CD4-positive, alpha-beta T cell (primary cell): ENCODE measurements at places on chromosomes 2 and 18.

DNA sequence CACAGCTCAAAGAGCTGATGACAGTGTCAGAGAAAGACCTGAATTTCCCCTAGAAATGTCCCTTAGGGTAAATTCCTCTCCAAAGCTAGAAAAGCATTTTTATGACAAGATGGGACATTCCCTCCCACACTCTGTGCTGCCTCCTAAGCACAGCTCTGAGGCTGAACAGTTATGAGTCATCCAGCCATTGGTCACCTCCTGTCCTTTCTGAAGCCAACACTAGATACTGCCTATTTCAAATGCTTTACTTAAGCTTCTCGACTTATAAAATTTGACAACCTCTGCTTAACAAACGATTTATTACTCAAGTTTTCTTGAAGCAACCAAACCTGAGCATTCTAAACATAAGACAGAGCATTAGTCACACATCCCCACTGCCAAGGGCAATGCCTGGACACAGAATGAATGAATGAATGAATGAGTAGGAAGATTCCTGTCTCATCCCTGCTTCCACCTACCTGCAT is 35.4 kb downstream of the B4GALT6 start:
- DNase-seq = no peak

GRCh38 chr2:127661949-127662510 is 13.3 kb downstream of the LIMS2 start:
- no peak for DNase-seq

DNA sequence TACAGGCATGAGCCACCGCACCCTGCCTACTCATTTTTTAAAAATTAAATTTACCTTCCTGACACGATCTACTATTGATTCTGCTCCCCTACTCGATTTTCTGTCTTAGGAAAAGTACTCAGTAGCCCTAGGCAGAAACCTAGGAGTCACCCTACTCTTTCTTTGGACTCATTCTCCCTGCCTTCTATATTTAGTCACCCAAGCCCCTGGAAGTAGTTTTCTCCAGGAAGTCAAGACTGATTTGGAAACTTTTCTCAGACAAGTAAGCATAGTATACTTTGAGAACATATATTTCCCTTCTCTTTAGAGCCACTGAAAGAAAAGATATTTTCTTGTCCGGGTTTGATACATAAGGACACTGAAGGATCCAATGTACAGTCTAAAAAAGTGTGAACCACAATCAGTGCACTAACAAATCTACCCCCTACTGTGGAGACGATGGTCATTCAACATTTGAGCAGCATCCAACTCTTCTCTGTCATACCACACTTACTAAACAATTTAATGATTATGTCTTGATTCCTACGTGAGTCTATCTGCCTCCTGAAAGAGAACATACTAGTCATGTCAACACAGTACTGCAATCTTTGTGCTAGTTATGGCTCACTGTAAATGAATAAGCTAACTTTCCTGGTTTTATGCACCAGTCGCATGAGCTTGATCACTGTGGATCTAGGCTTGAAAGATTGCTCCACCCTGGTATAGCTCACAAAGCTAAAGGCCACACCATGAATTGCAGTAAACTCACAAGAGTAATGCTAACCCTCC is 19.8 kb downstream of the YWHAQ start:
- DNase-seq = no peak

DNA sequence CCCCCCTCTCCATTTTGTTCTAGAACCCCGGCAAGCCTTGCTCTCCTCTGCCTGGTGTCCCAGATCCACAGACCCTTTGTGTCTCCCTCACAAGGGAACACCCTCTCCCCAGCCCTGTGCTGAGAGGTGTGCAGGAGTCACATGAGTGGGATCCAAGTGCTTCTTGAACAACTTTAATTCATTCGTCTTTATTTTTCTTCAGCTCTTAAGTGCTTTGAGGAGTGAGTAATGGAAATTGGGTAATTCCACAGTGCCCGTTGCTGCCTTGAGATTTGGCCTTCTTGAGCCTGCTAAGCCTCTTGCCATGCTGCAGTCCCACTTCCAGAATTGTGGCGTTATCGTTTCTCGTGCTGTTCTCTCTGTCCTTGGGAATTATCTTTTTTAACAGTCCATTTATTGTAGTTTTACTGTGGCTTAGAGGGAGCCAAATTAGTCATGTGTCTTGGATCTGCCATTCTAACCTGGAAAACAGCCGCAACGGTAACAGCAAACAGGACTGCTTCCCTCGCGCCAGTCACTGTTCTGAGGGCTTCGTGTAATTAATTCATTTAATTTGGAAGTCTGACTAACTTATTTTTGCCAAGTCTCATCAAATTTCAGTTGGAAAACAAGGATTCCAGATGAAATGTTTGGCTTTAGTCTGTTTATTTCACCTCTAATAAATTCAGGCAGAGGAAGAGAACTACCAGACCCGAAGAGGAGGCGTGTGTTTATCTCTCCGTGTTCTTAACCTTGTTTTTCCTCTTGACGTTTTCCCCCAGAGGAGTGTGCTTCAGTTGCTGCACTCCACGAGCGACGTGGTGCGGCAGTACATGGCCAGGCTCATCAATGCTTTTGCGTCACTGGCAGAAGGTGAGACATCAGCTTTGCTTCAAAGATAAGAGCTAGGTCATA is 72.0 kb downstream of the ARMC9 start:
- DNase-seq = no peak

DNA sequence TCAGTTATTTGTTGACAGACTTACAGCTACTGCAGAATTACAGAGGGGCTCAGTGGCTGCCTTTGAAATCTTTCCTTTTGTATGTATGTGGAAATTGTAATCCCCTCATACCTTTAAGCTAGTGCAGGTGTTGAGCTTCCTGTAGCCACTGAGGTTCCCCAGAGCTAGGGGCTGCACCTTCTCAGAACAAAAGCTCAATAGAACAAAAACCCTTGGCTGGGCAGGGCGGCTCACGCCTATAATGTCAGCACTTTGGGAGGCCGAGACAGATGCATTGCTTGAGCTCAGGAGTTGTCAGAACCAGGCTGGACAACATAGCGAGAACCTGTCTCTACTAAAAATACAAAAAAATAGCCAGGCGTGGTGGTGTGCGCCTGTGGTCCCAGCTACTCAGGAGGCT is 41.3 kb upstream of the CHMP1B start:
- DNase-seq = no peak

- DNase-seq = no peak
Observed at GRCh38 chr2:9255416-9255815, 48.8 kb downstream of the ASAP2 start.

GRCh38 chr18:8675057-8675456 is 30.3 kb upstream of the MTCL1 start:
- no peak for DNase-seq

DNA sequence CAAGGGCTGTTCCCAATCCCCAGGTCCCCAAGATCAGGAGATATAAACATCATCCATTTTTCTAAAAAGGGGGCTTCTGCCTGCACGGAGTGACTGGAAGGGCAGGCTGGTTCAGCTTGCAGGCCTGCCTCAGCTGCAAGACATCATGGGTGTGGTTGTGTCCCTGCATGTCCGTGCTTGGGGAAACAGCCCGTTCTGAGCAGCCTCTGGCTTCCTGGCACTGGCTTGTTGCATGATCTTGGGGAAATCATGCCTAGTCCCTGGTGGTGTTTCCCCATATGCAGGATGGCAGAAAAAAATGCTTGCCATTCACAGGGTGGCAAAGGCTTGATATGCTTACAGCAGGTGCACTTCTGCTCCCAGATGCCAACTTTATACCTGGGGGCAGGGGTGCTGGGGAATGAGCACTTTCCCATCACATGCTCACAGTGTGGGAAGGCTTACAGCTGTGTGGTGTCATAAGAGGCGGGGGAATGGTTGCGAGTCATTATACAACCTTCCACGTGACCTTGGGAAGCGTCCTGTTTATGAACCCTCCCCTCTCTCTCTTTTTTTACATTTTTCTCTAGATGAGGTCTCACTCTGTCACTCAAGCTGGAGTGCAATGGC is 7.2 kb downstream of the PCARE start:
- no peak for DNase-seq

DNA sequence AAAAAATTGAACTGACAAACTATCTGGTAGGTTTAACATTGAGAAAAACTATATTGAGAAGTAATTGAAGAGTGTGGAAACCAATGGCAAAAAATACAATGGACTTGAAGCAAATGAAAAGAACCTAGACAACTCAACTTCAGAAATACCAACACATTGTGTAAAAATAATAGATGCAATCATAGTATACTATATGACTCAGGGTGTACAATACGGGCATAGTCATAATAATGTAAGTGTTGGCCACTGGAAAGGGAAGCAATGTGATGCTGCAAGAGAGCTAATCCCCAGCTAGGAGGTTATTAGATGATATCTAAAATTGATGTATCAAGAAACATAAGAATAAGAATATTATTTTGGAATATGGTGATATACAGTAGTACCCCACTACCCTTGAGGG is 45.3 kb downstream of the SMAD7 start:
- no peak for DNase-seq

DNA sequence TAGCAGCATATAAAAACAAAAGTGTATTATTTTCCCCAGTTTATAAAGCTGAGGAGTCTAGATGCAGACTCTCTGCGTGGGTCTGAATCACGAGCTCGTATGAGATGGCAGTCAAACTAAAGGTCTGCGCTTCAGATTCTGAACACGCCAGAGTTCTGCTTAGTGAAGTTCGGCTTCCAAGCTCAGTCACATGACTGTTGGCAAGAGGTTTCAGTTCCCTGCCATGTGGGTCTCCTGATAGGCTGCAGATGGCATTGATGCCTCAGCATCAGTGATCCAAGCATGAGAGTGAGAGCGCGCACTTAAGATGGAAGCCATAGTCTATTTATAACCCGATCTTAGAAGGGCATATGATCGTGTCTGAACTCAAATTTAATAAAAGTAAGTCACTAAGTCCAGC is 242.8 kb upstream of the DOK6 start:
- DNase-seq = no peak

DNA sequence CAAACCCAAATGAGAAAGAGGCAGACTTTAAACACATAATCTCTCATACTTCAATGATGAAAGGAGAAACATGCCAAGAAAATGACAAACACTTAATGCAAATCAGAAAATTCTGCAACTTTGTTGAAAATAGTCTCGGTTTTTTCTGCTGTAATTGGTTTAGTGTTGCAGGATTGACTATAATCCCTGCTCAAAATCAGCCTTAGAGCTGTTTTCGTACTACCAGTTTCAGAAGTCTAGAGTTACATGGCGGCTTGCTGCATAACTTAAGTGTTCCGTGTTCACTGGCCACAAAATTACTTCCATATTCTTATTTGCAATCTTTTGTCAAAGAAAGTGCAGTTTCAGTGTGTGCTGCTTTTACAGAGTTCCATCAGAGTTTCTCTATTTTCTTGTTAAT is 48.9 kb upstream of the ITGAV start:
- no peak for DNase-seq

DNA sequence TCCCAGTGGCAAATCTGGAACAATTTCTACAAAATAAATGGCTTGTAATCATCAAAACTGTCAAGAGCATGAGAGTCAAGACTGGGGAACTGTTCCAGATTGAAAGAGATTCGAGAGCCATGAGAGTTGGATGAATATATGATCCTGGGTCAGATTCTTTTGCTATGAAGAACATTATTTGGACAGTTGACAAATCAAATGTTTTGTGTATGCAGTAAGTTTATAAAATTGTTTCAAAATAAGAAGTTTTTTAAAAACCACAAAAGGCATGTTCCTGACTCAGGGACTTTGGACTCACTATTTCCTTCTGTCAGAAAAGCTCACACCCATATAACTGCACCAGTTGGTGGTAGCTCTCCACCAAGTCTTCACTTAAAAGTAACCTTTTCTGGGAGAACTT is 38.5 kb downstream of the ROCK2 start:
- no peak for DNase-seq

DNA sequence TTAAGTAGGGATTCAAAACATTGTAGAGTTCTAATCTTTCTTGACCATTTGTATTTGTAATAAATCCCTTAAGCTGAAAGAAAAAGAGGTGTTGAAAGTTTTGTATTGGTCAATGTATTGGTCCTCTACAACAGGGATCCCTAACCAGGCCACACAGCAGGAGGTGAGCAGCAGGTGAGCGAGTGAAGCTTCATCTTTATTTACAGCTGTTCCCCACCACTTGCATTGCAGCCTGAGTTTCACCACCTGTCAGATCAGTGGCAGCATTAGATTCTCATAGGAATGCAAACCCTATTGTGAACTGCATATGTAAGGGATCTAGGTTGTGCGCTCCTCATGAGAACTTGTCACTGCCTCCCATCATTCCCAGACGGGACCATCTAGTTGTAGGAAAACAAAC is 715.7 kb upstream of the NXPH2 start:
- DNase-seq = no peak

- DNase-seq = peak; percentile 70
Observed at GRCh38 chr2:72137498-72138010, 10.1 kb downstream of the CYP26B1 start.

DNA sequence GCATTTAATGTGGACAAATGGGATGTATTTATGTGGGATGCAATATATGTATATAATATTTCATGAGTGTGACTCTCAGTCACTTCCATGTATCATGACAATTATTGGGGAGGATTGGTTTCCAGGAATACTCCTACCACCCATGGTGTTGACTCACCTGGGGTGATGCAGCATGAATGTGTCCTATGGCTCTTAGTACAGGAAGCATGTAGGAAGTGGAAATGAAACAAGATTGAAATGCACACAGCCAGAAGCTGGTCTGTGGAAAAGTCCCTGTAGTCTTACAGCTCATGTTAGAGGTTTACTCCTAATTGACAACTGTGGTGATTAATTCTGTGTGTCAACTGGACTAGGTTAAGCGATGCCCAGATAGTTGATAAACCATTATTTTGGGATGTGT is 89.3 kb upstream of the HAAO start:
- DNase-seq = no peak

DNA sequence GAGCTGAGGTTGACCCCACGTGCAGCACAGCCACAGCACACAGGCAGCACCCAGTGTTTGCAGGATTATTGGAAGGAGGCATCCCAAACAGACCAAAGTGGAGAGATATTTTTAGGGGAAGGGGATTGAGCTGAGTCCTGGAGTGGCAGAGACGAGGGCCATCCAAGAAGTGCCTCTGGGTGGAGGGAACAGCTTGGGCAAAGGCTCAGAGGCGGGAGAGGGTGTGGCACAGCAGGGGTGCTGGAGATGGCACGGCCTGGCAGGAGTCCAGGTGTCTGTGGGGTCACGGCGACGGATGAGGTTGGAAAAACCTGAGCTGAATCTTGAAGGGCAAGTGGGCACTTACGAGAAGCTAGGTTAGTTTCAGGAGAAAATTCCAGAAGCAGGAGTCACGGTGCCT is 60.6 kb downstream of the INHBB start:
- DNase-seq = no peak

- DNase-seq = no peak
Observed at GRCh38 chr2:58893656-58894351, 652.7 kb upstream of the FANCL start.

GRCh38 chr2:143787674-143788073 is 658.5 kb downstream of the ARHGAP15 start:
- no peak for DNase-seq

- no peak for DNase-seq
Observed at GRCh38 chr18:36330435-36331052, 33.0 kb downstream of the FHOD3 start.
